ENCODE measurements at places on chromosomes 12 and 14.

- DNase-seq = no peak
Observed at GRCh38 chr12:31970199-31970598, 11.0 kb downstream of the RESF1 start.

GRCh38 chr14:68112442-68112841, 292.9 kb downstream of the RAD51B start:
- peak; percentile 40 for DNase-seq

- DNase-seq = peak; percentile 22
Observed at GRCh38 chr12:17511369-17511768, 578.6 kb downstream of the RERGL start.

DNA sequence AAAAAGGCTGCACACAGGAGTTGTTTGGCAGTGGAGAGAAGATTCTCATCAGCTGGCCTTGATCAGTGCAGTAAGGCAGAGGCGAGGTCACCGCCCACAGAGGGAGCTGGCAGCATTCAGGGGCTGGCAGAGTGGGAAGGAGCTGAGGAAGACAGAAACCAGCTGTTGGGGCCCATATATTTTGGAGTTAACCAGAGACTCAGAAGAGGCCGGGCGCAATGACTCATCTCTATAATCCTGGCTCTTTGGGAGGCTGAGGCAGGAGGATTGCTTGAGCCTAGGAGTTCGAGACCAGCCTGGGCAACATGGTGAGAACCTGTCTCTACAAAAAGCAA, 17.7 kb downstream of the SMCO2 start:
- no peak for DNase-seq

GRCh38 chr12:53805067-53805466, 53.3 kb upstream of the CISTR start:
- no peak for DNase-seq

DNA sequence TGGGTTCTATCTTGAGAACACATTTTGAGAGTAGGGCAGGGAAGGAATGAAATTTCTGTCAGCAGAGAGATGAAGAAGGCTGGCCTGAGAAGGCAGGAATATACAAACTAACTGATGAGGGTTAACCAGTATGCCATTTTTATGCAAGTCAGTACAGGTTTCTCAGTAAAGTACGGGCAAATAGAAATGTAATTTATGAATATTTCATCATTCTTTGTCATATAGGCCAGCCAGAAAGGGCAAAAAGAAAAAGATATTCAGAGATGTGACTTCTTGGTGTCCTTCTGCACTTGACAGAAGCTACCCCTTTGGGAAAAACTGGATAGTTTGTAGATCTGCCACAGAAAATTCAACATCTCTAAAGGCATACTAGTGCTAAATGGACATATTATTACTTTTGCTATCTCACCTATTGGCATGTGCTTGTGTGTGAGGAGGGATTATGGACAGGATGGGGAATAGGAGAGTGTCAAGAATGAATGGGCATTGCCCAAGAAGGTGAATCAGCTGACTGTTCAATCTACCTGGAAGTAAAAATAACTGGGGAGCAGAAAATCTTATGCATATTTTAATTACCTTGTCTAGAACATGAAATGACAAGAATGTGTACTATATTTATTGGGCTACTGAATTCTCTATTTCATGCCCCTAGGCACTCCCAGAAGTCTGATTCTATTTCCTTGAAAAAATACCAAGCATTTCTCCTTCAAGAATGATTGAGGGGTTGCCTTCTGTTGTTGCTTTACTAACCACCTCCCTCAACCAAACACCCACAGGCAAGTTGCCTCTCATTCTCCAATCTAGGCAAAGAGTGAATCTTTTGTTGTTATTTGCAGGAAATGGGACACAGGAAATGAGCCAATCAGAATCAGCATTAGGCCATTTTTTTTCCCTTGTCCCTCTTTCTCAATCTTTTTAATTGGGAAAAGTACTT, 175.1 kb upstream of the SLC38A2 start:
- DNase-seq = no peak
